CD4-positive, alpha-beta T cell treated with Interleukin-15 for 4 hours (primary cell): ENCODE measurements at places on chromosomes 7 and 10.
A peak's percentile ranks its signal among the peaks of the same experiment; 100 is the strongest.

GRCh38 chr7:80923211-80923612 is 4.4 kb upstream of the SEMA3C start:
- DNase-seq, result no peak

- no peak for DNase-seq
Observed at GRCh38 chr10:111439034-111439842, 362.4 kb downstream of the ADRA2A start.

DNA sequence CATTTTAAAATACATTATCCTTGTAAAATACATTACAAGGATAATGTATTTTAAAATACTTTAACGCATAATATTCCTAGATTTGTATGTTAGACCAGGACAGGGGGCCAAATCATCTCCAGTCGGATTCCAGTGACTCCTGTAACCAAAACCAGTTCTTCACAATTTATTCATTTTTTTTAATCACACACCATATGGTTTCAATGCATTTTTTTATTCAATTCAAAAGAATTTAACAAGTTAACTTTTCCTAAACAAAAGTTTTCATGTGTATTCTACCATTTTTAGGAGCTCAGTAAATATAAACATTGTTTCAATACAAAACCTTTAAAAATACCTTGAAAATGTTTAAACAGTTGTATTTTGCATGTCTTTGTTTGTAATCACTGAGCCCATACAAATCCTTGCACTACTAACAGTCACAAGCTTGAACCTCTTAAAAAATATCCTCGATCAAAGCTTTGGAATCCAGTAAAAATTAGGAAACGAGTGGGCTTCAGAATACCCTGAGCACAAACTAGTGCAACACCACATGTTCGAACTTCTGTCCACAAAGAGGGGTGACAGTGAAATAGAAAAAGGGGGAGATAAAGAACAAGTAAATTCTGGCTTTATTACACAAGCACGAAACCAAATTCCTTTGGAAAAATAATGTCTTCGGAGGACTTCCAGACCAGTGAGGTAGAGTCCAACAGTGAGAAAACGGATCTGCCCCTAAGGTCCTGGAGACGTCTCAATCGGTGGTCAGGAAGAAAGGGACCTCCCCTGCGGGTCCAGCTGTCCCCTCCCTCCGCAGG is 1.6 kb downstream of the CCDC71L start:
- no peak for DNase-seq

- DNase-seq, result no peak
Observed at GRCh38 chr7:132387596-132387995, 188.7 kb downstream of the PLXNA4 start.

GRCh38 chr10:103791858-103792257 is 63.5 kb downstream of the SH3PXD2A start:
- DNase-seq, result no peak

DNA sequence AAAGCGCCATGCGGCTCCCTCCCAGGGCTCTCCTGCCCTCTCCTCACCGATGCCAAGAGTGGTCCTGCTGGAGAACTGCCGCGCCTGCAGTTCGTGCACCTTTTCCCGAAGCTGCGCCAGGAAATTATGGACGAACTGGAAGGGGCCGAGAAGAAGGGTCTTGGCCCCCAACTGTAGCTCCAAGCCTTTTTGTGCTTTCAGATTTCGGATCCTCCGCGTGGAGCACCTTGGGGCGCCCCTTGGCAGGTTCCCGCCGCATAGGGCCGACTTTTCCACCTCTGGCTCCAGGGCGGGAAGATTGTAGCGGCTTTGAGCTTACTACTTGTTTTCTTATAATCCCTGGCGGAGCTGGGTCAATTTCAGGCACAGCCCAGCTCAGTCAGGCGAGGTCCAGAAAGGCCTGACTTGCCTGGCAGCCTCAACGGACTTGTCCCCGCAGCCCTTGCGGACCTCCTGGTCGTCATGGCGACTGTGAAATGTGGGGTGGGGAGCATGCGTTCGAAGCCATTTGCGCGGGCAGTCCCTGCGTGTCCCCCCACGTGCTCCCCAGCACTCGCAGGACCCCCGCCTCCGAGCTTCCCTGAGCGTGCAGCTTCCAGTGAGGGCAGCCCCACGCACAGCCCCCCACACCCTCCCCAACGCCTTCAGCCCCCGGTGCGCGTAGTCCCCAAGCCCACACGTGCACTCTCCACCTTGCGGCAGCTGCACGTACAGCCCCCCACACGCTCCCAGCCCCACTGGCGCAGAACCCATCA is 129.9 kb downstream of the KBTBD2 start:
- no peak for DNase-seq

GRCh38 chr10:104762793-104763192 is 121.7 kb downstream of the SORCS3 start:
- DNase-seq, result no peak

DNA sequence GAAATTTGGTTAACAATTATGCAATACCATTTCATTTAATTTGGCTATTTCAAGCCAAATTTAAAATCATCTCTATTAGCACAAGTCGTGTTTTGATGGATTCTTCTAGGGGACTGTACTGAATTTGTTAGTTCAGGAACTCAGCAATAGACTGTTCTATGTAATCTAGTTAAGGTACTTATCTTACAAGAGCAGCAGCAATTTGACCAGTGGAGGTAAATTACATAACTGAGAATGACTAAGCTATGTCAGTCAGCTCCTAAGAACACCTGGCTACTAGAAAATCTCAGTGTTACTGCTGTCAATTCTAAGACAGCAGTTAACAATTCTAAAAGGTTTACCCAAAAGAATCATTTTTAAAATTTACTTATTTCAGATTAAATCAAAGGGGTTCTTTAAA is 513.9 kb upstream of the ZWINT start:
- DNase-seq, result no peak

DNA sequence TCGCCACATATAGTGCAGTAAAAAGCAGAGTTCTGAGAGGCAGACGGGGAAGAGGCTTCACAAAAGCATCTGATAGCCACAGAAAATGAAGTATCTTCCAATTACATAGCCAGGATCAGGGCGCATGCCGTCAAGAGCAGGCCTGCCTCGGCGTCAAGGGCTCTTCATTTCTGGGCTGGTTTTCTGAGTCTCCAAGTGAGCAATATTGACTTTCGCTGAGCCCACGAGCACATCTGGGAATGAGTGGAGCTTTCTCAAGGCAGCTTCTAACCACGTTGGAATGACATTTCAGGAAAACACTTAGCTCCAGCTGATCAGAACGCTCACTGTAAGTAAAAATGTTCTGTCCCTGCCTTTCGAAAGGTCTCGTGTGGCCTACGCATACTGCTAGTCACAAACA is 51.9 kb downstream of the CLRN3 start:
- no peak for DNase-seq

GRCh38 chr7:37438906-37439652 is 9.6 kb downstream of the ELMO1 start:
- no peak for DNase-seq

DNA sequence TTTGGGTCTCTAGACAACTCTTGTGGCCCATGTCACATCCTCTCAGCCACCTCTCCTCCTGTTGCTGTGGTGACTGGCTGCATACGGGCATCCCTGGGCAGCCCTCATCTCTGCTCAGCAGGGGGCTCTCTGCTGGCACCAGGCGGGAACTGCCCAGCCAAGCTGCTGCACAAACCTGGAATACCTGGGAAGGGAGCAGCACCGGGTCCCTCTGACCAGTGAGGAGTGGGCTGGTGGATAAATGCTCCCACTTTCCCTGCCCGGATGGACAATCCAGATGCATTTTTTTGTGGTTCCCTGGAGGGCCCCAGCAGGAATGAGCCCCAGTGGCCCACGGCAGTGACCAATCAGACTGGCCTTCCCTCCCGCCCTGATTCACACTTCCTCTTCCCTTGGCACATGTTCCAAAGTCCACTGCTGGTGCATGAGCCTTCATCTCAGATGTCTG is 21.9 kb downstream of the GRID1 start:
- no peak for DNase-seq

- no peak for DNase-seq
Observed at GRCh38 chr10:24889639-24890038, 62.8 kb downstream of the PRTFDC1 start.

GRCh38 chr7:6284055-6284400 is 11.6 kb upstream of the CYTH3 start:
- DNase-seq, result peak; percentile 21

DNA sequence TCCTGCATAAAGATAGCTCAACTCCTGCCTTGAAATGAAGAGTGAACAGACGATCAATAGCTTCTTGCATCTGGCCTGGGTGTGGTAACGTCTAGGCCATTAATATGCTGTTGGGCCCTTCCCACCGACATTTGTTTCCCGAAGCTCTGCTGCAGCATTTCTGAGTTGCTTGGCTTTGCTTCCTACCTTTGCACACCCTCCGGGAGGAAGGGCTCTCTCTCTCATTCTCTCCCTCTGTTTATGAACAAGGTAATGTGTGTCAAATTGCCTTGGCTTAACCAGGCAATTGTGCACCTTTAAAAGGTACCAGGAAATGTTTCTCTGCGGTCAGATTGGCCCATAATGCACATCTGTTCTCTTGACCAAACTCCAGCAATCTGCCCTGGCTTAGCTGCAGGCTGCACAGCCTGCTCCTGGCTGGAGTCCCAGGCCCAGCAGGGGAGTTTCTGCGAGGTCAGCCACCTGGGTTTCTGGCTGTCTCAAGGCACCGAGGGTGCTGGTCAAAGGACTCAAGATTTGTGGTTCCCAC is 223.7 kb downstream of the SNX10 start:
- DNase-seq, result no peak

GRCh38 chr7:103630318-103630717 is 184.3 kb upstream of the SLC26A5 start:
- no peak for DNase-seq

GRCh38 chr7:27661811-27662489 is 733 bp downstream of the HIBADH start:
- no peak for DNase-seq

DNA sequence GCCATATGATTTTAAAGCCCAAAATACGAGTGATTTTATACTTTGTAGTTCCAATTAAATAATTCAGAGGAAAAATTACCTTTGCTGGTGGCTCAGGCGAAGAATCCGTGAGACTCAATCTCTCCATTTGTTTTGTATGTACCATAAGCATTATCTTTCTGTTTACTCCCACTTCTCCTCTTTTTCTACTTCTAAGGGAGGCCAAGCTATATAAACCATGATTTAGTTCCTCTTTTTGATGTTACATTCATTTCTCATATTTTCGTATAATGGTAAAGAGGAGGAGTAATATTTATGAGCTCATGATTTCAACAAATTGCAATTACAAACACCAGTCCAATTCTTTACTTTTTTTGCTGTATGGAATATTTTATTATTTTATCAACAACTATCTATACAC is 50.6 kb upstream of the TES start:
- DNase-seq, result no peak

- no peak for DNase-seq
Observed at GRCh38 chr10:3231951-3232730, 59.6 kb upstream of the PITRM1 start.

DNA sequence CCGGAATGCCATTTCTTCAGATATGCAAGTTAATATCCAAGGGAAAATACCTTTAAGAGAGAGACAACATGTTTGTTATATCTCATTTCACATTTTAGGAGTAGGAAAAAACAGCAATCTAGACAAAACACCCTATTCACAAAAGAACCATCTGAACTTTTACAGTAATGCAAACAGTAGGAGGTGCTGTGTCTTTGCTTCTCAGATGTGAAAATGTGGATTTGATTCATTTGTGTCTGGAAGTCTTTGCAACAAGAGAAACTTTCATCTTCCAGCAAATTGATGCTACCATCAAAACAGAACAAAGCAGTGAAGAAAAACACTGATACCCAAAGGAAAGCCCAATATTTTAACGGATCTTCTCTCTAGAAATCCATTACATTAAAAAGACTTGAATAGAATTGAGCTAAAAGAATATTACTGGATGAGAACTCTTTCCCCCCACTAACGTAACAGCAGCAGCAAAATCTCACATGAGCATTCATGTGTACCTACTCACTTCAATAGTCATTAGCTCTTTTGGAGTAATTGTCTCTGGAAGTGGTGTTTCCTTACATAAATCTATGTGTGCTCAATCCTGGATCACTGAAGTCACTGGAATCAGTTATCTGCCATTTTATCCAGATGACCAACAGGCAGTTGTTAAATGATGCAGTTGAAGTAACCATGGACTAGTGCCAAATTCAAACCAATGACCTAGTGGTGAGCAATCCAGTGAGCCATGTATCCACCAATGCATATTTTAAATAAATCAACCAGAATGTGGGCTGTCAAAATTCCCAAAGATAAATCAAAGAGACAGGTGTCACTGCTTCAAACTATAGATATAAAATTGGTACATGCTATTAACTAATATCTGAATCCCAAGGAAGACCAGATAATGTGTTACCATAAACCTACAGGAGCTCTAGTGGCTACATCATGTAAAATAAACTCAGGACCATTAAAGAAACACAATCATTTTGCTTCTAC is 1.8 kb downstream of the SEMA3C start:
- no peak for DNase-seq

GRCh38 chr10:125691160-125691981 is 8.4 kb upstream of the TEX36 start:
- no peak for DNase-seq

GRCh38 chr10:21517134-21518031 is 8.1 kb downstream of the SKIDA1 start:
- no peak for DNase-seq

DNA sequence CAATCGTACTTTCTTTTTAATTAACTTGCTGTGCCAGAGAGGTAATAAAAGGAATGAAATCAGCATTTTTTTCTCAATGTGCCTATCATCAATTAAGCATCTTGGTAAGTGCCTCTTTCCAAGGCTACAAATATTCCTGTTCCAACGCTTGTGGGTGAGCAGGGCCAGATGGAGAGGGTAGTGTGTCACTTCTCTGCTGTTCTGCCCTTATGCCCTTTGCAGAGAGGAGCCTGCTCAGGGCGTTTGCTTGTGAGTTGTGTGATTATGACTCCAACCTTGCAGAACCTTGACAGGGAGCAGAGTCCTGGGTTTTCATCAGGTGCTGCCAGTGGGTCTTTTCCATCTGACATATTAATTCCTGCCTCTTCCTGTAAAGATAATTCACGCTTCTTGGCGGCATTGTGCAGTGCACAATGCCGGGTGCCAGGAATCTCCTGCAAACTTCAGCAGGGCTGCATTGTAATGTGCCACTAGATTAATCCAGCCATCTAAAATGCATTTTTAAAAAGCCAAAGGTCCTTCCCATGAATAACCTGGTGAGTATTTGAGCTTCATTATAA is 234.4 kb downstream of the ARHGAP12 start:
- no peak for DNase-seq

- no peak for DNase-seq
Observed at GRCh38 chr10:79004311-79004710, 64.5 kb upstream of the ZMIZ1 start.

DNA sequence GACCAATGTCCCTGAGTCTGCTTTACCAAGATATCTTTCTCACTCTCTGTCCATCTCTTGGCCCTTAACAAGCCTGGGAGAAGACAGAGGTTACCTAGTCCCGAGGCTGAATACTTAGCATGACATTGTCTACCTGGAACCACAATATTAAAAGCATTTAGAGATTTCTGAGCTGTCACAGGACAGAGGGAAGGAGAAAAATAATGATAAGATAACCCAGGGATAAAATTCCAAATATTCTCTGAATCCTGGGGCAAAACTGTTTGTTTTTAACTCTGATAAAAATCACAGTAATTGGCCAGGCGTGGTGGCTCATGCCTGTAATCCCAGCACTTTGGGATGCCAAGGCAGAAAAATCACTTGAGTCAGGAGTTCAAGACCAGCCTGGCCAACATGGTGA is 12.0 kb upstream of the MAPK8 start:
- DNase-seq, result no peak
